T1000 (cell line): ENCODE measurements at places on chromosomes 5 and 9.

- DNase-seq = no peak
These were observed 25.8 kb downstream of the ST8SIA4 start for GRCh38 chr5:100877274-100877673.

DNA sequence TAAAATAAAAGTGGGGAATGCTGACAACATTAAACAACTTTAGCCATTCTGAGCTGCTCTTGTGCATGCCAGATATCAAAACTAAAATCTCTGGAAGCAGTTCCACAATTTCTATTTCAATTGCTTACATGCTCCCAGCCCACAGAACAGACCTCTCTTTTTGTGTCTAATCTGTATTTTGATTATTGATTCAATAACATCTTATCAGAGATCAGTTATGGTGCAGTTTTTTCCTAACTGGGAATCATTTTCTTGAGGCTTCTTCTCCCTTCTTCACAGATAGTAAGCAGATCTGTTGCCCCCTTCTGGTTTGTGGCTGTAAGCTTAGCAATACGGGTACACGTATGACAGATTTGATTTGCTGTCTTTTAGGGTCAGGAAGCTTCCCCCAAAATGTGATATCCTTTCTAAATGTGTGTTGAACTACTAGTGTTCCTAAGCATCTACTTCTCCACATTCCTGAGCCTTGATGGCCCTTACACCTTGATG, 39.4 kb downstream of the MRPS27 start:
- DNase-seq = no peak

- no peak for DNase-seq
These were observed 9.1 kb upstream of the GPSM1 start for GRCh38 chr9:136318111-136318775.

GRCh38 chr9:30574355-30575151, 1809.9 kb upstream of the ACO1 start:
- no peak for DNase-seq

DNA sequence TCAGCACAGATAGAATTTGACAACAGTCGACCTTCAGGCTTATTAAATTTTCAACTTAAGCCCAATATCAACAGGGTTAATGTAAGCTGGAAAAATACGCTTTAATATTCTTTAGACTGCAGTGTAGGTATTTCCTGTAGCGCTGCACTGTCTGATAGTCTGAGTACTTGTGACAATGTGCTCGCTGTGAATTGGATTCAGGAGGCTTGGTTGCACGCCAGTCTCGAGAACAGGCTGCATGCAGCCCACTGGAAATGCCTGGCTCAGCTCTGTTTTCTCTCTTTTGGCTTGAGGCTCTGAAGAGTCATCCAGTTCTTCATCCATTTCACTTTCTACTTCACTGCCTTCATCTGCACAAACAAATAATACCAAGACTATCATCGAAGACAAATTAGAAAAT, 300.9 kb downstream of the RFX3 start:
- no peak for DNase-seq

DNA sequence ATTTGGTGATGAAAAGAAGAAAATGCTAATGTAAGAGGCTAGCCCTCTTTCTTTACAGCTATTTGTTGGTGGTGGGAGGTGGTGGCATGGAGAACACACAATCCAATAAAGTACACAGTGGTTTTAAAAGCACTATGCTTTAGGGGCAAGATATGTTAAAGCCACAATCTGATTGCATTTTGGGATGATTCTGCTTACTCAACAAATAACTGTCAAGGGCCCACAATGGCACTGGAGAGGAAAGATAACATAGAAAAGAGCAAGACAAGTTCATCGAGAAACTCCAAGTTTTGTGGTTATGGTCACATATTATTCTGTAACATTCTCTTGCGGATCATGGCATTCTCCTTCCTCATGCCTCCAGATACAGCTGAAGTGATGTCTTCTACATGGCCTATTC, 38.8 kb downstream of the OTP start:
- DNase-seq = no peak

DNA sequence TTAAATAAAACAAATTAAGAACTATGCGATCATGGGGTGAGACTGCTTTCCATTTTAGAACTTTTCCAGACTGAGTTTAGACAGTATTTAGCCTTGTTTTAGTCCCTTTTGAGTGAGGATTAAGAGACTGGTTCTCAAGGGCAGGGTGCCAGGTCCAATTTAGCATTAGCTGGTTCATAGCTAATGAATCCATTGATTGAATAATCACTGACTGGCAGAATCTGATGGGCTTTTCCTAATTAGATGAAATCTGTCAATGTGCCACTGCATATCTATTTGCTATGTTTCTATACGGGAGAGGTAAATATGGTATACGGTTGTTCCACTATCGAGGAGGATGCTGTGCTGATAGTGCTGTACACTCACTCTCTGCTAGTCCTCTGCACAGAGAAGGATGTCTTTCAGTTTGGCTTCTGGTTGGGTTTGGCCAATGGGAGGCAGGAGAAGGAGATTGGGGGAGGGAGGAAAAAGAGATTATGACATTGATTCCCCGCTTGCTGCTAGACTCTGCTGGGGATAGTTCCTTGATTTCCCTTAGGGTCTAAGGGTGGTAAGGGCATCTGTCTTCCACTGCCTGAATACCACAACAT, 496.6 kb downstream of the CTNND2 start:
- DNase-seq = no peak

DNA sequence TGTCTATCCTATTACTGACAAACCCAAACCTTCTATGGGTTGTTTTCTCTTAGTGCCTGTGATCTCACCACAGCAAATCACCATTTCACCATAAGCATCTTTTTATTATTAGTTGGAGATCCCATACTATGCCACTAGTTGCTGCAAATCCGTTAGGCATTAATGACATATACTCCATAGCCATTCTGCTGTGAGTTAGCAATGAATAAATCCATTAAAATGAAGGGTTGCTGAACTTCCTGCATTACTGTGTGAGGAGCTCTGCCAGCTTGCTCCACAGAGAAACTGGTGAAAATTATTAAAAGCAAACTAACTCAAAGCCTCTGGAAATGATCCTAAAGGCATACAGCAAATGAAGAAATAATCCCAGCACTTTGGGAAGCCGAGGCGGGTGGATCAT, 102.0 kb downstream of the CFAP95 start:
- DNase-seq = no peak

- DNase-seq = no peak
These were observed 28.0 kb downstream of the HRH2 start for GRCh38 chr5:175685701-175686350.

DNA sequence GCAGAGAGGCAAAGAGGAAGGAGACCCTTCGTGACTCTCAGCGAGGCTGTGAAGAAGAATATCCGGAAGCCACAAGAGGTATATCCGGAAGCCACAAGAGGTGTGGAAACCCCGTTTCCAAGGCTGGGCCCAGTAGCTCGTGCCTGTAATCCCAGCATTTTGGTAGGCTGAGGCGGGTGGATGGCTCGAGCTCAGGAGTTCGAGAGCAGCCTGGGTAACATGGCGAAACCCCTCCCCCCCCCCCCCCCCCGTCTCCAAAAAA, 612 bp upstream of the BBLN start:
- no peak for DNase-seq
